T-helper 2 cell (primary cell): ENCODE measurements at places on chromosomes 7 and 10.

DNA sequence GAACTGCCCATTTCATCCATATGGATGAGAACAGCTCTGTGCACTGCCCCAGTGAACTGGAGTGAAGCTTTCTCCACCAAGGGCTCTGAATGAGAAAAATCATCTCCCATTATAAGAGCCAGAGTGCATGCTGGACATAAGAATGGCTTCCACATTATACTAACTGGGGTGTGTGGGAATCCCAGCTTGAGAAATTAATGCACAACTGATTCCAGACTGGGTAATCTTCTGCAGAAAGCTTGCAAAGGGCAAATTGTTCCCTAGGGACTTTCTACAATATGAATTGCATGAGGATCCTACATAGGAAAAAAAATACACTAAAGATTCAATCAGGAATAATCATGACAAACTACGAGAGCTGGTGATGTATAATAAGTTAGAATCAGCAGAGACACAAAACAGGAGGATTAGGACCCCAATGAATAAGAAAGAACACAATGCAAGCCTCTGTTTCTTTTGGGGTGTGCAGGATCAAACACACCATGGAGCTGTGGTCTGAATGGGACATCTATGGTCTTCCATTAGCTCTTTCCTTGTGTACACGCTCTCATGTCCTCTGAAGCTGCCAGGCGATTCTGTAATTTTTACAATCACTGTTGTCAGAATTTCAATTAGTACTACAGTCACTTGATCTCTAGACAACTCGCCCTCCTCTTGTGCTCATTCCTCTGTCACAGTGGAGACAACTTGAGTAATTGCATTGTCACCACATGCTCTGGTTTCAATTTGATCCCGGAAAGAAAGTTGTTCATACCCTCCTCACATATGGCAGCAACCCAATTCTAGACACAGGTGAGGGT is 1327.4 kb downstream of the GATA3 start:
- DNase-seq: no peak

DNA sequence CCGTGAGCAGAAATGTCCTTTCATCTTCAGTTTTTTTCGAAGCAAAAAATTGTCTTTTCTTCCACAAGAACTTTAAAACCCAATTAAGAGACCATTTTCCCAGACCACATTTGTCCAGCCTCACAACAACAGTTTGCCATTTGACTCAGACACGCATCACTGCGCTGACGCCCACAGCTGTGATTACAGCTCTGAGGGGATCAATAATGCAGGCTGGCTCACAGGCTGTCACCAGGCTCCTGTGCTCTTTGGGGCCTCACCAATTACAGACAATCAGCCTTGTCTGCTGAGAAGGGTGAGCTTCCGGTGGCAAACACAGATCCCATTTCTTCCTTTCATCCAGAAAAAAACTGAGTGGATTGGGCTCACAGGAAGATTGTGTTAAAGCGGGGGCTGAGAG is 33.3 kb downstream of the DDC start:
- DNase-seq: no peak

- DNase-seq: no peak
These were observed 100.4 kb upstream of the MACROH2A2 start for GRCh38 chr10:69952069-69952800.

- no peak for DNase-seq
These were observed 33.4 kb downstream of the ELFN1 start for GRCh38 chr7:1703441-1703840.

DNA sequence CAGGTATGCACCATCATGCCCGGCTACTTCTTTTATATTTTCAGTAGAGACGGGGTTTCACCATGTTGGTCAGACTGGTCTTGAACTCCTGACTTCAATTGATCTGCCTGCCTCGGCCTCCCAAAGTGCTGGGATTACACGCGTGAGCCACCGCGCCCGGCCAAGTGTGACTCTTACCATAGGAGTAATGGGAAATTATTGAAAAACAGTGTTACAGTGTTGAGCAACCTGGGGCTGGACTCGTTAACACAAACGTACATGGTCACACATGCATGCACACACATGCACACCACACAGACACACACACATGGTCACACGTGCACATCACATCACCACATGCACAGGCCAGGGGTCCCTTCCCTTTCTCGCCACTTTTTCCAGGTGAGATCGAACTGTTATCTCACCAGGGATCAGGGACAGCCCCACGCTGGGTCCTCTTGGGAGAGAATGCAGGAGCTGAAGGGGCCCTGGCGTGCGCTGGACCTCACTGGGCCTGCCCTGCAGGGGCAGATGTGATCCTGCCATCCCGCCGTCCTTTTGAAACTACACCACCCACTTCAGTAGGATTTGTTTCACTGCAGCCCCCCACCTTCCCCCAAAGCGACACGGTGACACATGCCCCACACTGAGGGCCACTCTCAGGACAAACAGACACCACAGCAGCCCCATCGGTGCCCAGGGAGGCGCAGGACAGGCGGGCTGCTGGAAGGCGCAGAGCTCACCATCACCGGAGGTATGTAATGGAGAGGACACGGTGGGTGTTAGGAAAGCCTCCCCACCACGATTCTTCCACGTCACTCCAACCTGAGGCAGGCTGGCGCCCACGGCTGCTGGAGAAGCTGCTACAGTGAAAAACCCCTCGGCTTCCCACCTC is 10.2 kb downstream of the RADIL start:
- no peak for DNase-seq
